ENCODE measurements at places on chromosomes 2 and 18.
A peak's percentile ranks its signal among the peaks of the same experiment; 100 is the strongest.

- ATAC-seq, result no peak
Measured at GRCh38 chr2:21175895-21176646, 52.3 kb downstream of the TDRD15 start.

DNA sequence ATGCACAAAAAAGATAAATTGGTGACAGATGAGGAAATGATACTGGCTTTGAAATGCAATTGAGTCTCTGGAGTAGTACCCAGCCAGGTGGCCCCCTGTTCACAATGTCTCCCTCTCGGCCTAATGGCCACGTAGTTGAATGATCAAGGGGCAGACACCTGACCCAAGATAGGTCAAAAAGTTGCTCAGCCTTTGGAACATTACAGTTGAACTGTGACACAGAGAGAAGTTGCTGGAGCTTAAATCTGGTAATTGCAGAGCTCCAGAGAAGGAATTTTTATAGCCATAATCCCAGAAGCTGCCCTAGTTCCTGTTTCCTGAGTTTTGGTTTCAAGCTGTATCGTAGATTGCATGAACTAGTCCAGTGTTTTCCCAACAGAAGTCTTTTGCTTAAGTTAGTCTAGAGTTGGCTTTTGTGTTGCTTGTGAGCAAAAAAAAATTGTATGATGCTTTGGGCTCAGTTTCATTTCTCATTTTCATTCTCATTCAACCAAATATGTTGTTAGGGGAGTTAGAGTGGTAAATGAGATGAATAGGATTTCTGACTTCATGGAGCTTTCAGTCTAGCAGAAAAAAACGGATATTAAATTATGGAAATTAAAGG is 117.9 kb downstream of the CSRNP3 start:
- no peak for ATAC-seq

DNA sequence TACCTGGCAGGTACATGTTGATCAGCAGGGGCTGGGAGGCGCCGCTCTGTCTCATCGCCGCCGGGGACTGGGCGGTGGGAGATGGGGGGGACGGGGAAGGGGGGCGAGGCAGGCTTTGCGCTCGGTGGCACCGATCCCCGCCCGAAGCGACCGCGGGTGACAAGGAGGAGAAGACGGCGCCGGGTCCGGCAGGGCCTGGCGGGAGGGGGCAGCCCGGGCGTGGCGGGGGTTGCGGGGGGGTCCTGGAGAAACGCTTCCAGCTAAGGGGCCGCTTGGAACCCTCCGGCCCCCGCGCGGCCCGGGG is at the start of gene FEV:
Gene FEV (minus strand): TSS at position 164 of the 304 bp plus-strand sequence. CDS start 109 bp downstream, at position 55.
- no peak for ATAC-seq

DNA sequence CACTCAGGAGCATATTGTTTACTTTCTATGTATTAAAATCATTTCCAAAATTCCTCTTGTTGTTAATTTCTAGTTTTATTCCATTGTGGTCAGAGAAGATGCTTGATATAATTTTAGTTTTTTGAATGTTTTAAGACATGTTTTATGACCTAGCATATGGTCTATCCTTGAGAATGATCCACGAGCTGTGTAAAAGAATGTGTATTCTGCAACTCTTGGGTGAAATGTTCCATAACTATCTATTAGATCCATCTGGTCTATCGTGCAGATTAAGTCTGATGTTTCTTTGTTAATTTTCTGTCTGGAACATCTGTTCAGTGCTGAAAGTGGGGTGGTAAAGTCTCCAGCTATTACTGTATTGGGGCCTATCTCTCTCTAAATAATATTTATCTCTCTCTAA is 83.3 kb upstream of the EPAS1 start:
- ATAC-seq, result no peak

GRCh38 chr2:62292190-62292589 is 96.3 kb downstream of the B3GNT2 start:
- peak; percentile 25 for ATAC-seq

- ATAC-seq, result peak; percentile 32
Measured at GRCh38 chr18:50298443-50299284, 11.2 kb upstream of the CXXC1 start.

DNA sequence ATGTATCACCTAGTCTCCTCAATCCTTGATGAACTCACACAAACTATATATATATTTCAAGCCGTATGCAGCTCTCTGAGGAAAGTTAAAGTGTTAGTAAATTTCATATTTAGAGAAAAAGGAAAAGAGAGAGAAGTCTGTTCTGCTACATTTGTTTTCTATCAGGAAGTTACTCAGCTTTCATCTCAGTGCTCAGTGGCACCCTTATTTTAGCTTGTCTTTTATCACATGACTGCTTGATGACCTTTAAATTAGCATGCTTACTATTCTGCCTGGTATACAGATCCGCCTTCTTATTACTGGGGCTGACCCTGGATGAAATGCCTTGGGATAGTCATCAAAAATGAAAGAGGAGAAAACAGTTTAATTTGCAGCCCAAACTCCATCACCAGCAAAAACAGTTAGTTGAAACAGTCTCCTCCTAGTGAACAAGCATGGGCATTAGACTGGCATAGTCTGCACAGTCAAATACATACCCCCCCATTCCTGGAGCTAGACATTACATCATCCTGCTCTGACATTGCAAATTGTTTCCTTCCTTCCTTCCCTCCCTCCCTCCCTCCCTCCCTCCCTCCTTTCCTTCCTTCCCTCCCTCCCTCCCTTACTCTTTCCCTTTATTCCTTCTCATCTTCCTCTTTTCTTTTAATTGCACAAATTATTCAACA is 215.7 kb downstream of the TMEM182 start:
- ATAC-seq, result no peak

DNA sequence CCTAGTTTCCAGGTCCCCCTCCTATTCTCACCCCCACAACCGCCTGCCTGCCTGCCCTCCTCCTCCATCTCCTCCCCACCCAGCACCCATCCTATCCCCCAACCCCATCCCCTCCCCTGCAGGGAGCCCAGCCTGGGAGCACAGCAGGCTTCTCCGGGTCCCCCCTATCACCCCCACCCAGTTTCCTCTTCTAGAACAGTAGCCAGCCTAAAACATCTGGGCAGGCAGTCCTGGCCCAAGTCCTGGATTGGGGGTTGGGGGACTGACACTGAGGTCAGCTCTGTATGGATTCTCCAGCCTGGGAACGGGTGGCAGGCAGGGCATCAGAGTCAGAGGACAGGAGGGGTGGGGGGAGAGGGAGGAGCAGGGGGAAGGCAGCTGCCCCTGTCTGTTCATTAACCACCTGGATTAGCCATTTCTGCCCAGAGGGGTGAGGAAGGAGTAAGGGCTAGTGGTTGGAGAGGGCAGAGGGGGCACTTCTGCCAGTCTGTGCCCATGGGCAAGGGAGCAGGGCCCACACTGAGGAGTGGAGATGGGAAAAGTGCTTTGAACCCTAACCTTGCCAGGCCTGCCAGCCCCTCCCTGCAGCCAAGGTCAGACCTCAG is 60.0 kb downstream of the TNS1 start:
- no peak for ATAC-seq

- ATAC-seq, result no peak
Measured at GRCh38 chr18:21664069-21664468, 40.5 kb downstream of the ABHD3 start.

DNA sequence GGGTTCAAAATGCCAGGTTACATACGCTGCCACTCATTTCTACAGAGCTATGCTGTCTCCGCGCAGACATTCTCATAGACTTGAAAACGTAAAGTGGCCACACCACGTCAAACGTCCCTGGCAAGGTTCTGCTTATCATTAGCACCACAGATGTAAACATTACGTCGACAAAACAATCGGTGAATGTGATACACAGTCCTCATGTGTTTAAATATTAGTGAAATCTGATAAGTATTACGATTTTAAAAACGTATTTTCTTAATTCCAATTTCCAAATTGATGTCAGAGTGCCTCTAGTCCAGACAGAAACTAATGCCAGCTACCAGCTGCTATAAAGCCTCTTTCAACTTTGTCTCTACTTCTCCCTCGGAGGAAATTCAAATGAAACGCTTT is 1.2 kb downstream of the STK17B start:
- no peak for ATAC-seq

DNA sequence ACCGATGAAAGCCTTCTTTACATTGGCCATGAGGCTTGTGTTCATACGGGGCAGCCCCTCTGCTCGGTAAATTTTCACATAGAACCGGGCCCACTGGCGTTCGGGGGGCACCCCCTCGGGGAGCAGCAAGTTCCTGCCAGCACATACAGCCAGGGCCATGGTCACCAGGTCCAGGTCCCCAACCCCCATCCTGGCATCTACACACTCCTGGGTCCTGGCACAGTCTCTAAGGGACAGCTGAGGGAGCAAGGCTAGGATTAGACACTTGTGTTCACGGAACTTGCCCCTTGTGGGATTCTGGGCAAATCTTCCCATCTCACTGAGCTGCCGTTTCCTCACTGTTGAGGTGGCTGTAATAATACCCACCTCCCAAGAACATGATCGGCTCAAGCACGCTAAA is 5.6 kb upstream of the OTOF start:
- ATAC-seq, result no peak

DNA sequence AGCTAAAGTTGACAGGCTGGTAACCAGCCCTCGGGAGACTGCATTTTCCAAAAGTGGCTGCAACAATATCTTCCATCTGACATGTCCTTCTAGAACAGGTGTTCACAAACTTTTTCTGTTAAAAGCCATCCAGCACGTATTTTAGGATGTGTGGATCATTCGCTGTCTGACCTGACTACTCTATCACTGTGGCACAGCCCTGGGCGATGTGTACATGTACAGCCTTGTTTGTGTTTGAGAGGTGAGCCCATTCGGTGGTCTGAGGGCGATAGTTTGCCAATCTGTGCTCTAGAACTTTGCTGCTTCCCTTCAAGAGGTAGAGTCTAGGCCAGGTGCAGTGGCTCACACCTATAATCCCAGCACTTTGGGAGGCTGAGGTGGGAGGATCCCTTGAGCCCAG is 166.2 kb downstream of the TGIF1 start:
- ATAC-seq, result no peak

GRCh38 chr18:58870130-58870529 is 5.5 kb downstream of the ZNF532 start:
- no peak for ATAC-seq

GRCh38 chr2:179226961-179227259 is 37.7 kb downstream of the SESTD1 start:
- ATAC-seq, result no peak

- ATAC-seq, result no peak
Measured at GRCh38 chr2:198084156-198084555, 279.8 kb downstream of the PLCL1 start.

- peak; percentile 71 for ATAC-seq
Measured at GRCh38 chr2:136236019-136236418, 118.1 kb upstream of the CXCR4 start.

GRCh38 chr18:48879008-48879431 is 71.7 kb downstream of the SMAD7 start:
- ATAC-seq, result peak; percentile 63

GRCh38 chr2:69816923-69817542 is 12.4 kb upstream of the GMCL1 start:
- ATAC-seq, result peak; percentile 82

DNA sequence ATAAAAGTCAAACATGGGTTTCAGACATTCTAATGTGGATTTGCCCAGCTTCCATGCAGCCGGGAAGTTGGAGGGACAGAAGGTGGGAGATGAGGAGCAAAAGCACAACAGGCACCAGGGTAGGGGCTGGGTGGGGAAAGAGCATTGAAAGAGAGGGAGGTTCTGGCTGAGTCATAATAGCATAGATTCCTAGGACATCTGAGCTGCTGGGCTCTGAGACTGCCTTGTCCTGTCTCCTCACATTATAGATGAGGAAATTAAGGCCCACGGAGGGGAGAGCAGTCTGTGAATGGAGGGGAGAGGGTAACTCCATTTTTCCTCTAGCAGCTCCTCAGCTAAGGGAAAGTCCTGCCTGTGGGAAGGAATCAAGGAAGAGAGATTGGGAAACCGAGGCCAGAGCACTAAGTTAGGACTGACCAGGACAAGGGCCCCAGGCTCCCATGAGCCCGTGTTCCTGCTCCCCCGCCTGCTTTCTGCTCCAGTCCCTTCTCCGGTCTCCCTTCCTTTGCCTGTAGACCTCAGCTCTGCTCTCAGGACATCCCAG is 26.2 kb downstream of the SH2D6 start:
- no peak for ATAC-seq

DNA sequence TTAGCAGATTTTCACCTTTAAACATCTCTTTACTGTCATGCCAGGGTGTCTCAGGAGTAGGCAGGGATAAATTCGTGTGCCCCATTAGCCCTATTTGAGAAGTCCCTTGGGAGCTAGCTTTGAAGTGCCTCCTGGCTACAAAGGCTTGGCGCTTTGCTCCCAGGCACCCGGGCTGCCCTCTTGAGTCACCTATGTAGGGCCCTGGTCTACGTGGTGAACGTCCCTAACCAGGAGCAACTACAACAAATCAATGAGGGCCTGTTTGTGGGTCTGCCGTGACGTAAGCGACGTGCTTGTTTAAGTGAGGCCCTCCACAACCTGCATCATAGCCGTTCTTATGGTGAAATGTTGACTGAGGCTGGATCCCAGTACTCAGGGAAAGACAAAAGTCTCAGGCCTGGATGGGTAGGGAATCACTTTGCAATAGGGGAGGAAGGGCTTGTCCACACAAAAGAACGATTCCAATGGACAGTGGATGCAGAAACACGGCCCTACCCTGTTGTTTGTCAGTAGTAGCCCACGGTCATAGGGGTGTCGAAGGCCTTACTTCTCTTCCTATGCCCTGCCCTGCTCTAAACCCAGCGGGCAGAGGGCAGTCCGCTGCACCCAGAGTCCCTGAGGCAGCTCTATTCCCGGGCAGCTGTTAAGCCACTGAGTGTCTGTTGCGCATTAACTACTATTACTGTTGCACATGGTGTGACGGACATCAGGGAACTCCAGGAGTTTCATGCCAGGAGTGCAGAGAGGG is 93.9 kb downstream of the INHBB start:
- no peak for ATAC-seq

DNA sequence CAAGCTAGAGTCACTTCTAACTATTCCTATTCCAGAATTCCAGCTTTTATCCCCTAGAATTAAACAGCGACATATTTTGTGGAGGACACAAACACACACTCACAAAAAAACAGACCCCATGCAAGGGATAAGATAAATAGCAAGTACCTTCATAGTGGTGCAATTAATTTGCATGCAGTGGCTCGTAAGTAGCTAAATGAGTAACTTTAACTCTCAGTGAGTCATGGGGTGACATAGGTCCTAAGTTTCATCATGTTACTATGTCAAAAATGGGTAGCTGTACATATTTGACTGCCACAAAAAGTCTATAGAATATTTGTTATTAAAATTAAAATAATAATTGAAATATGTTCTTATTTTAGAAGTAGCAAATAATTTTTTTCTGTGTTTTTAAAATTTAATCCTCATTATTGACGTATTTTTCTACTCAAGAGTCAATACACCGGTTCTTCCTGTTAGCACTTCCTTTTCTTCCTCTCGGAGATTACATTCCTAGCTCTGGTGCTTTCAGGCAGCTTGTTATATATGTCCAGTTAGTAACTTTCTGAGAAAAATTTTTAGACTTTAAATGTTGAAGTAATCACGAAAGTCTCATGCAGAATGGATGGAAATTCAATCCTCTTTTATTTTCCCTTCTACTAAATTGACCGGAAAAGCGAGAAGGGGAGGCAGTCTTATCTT is 247.0 kb downstream of the KCNH7 start:
- ATAC-seq, result peak; percentile 62

DNA sequence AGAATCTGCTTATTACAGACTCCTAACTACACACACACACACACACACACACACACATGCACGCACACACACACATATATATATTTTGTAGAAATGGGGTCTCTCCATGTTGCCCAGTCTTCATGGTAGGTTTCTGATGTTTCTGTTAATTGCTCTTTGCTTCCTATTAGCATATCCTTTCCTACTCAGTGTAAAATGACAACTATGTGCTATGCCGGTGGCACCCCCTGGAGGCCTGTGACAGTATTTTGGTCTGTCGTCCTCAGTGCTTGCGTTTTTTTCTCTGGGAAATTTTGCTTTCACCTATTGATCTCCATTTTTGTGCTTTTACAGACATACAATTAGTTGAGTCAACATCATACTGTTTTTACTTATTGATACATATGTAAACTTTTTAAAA is 322.1 kb downstream of the LRRTM1 start:
- no peak for ATAC-seq

Measured in esophagus mucosa (tissue), 1 donor.